ENCODE measurements at places on chromosomes 4 and X. TPM values are rescaled to one million over a fixed set of nuclear protein-coding genes. Genes with fewer than 3 reads are reported as not detected.

The SLC10A6 gene
- total RNA-seq = not detected

GRCh38 chrX:9442056-9442455 is 22.8 kb upstream of the TBL1X start:
- DNase-seq = no peak

DNA sequence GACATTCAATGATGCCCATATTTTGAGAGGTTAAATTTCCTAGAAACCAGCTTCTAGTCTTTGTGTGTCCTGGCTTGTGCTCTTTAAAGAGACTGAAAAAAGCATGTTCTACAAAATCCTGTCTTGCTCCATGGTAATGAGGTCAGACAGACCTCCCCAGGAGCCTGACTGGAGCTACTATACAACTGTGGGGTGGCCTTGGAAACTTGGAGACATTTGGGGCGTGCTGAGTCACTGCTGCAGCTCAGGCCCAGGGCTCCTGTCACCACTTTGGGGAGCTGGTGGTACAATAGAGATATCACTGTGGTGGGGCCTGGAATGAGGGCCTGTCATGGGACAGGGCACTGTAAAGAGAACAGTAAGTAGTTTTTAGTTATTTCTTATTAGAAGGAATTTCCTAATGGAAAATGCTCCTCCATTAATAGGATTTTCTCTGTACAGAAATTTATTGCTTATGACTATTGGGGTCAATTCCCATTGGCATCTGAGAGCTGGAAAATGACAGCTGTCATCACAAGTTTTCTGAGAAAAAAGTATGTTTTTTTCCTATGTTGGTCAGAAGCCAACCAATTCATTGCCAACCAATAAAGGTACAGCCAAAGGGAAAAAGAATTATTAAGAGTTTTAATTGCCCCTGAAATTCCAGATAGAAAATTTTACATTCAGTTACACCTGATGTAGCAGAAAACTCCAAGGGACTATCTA is 207.4 kb upstream of the JADE1 start:
- no peak for DNase-seq

DNA sequence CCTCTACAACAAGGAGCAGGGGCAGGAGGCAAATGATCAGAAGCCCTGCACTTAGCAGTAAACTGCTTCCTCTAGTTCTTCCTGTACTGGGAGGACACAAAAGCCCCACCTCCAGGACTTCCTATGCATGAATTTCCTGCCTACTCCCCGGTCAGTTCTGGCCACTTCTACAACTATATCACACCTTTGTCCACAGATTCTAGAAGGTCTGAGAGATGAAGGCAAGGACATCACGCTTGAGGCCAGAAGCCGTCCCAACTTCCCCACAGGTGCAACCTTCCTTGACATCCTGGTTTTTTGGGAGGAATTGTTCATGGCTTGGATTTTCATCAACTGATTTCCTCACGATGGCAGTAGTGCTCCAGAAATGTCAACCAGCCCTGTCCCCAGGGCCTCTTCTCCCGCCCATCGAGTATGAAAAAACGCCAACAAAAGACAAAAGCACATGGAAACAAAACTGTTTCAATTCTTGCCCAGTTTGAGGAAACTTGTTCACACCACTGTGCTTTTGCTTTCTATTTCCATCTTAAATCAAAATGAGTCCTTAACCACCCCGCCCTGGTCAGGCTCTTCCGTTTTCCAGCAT is 206.5 kb upstream of the STK26 start:
- DNase-seq = peak; percentile 85

The DCAF12L1 gene
- not detected for total RNA-seq

DNA sequence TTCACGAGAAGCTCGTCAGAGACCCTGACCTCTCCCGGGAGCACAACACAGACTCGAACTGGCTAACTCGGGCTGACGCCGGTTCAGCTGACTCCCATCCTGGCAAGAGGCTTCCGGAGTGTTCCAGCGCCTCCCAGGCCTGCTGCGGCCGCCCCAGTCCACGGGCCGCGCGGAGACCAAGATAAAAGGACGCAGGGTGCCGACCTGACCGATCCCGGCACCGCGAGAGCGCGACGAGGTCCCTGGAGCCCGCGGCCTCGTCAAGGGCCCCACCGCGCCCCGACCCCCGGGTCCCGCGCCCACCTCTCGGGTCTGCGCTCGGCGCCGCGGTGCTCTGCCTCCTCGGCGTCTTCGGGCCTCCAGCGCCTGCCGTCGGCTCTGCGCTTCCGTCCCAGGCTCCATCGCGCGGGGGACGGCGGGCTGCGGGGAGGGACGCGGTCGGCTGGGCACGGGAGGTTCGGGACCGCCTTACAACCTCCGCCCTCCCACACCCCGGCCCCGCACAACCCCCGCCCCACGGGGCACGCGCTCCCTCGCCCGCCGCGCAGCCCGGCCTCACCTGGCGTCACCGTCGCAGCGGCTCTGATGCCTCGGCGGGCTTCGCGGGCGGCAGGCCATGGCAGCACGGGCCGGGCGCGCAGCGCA is 426 bp downstream of the SLBP start:
- peak; percentile 27 for DNase-seq

DNA sequence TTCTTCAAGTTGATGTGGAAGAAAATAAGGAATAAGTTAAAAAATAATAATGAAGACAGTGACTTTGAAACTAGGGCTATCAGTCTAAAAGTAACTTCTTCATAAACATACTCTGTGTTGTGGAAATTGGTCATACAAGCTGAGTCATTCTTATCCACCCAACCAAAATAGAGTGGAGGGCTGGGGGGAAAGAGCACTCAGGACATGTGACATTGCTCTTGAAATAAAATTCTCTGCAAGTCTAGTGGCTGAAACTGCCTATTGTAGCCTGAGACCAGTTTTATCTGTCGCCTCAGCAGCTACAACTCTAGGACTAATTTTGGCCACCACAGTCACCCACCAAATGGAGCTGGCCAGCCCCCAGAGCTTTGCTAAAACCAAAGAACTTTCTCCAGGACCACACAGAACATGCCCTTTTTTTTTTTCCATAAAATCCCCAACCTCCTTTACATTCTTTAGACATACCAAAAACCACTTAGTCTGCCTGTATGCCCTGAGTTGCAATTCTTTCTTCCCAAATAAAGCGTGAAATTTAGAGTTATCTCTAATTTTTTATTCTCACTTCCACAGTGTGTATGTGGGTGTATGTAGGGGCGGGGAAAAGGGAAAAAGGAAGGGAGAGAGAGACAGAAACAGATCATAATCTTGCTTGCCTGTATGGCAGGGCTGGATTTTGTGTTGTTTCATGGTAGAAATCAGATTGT is 23.0 kb upstream of the SLC25A4 start:
- no peak for DNase-seq

DNA sequence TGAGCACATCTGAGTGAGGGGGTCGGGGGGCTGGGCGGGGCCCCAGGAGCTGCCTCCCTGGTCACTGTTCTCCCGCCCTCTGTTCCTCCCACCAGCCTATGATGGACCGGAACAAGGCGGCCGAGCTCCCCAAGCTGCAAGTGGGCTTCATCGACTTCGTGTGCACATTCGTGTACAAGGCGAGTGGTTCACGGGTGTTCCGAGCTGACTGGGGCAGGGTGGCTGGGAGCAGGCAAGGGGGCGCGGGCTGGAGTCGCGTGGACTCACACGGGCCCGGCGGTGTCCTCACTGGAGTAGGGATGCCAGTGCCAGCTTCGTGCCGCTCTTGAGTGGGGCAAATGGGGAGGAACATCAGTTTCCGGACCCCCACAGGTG is 7.7 kb downstream of the ATP5ME start:
- DNase-seq = no peak

The WNK3 gene
- 0.13 TPM for total RNA-seq

The PASD1 gene
- total RNA-seq = not detected

The CTAG1A gene
- not detected for total RNA-seq

- DNase-seq = no peak
Measured at GRCh38 chrX:15881381-15881897, 26.8 kb upstream of the AP1S2 start.

DNA sequence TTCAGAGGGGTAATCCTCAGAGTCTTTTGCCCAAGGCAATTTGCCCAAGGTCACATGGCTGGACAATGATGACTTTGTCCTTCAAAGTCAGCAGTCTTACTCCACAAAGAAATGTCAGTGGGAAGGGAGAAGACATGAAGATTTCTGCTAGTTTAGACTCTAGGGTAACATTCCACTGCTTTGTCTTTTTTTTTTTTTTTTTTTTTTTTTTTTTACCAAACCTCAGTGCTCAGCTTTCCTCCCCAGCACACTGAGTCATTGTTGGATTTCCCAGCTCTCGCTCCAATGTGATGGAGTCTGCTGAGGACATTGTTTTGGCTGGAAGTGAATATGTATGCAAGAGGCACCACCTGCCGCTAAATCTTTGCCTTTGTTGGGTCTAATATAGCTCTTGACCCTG is 7.2 kb upstream of the C1QTNF7 start:
- no peak for DNase-seq

The TRIML2 gene
- not detected for total RNA-seq

DNA sequence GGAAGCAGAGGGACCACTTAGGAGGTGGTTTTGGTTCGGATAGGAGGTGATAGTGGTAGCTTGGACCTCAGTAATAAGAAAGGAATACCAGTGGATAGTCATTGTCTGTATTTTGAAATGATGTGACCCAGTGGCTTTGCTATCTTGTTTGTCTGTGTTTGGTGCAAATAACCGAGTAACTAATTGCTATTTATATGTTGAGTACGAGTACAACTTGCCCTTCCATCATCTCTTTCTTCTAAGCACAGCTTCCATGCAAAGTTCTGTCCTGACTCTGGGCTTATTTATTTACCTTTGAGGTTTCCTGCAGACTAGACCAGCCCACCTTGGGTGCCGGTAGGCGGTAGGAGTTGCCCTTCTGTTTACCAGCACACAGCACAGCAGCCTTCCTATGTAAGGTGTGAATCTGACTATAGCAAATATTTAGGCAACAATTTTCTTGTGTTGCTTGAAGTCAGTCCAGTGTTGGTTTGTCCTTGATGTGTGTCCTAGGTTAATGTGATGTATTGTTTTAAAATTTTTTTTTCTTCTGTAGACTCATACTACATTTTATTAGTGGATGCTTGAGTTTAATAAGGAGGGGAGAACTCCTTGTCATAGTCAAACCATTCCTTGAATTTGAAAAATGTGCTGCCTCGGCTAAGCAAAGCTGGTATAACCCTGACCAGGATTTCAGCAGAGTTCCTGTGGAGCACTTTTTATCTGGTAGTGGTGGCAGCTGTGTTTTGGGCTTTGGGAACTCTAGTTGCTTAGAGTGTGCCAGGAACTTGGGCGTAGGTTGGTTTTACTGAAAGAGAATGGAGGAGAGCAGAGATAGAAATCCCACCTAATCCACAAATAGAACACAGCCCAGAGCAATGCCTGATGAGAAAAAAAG is 21.9 kb downstream of the PTTG2 start:
- DNase-seq = no peak

The HPGD gene
- 1.4 TPM for total RNA-seq

DNA sequence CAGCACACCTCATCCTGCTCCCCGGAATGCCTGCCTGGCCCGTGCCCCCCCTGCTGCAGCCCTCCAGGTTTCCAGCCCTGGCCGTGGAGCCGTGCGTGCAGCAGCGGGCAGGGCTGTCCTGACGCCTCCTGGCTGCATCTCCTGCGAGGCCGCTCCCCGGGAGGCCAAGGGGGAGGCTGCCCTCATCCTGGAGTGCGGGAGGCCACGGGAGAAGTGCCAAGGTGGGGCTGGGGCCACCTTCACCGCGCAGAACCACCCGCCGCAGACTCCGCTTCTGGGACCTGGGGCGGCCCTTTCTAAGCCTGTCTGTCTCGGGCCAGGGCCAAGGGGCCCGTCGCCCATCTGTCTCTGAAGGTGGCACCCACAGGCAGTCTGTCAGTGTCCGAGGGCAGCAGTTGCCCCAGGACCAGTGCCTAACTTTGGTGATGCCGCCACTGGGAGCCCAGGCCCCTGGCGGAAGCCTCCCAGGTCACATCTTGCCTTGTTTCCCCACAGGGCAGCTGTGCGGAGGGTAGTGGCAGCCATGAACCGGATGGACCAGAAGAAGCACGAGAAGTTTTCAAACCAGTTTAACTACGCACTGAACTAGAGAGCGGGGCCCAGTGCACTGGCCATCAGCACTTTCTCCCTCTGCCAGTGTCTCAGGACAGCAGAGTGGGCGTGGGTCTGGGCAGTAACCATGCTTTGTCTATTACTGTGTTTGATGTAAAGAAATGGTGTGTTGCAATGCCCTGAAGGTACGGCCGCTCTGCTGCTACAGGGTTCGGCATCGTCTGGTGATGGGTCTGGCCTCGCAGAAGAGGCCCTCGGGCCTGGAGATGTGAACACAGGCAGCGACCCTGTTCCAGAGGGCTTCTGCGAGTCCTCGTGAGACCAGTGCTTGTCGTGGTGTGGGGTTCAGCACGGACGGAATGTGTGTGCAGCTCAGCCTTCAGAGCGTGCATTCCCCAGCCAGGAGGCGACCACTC is 20.6 kb downstream of the NKX1-1 start:
- no peak for DNase-seq

DNA sequence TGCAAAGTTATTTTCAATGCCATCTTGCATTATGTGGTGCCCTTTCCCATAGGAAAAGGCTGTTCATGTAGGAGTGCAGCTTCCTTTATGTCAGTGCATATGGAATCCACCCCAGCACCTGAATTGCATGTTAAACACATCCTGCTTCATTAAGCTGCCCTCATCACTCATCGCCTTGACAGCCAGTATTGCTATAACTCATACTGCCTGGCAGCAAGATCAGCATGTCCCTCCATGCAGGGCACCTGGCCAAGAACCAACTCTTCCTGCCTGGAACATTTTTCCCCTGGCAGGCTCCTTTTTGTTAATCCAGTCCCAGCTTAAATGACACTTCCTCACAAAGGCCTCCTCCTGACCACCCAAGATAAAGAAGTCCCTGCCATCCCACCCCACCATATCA is 23.5 kb upstream of the CA5B start:
- no peak for DNase-seq

DNA sequence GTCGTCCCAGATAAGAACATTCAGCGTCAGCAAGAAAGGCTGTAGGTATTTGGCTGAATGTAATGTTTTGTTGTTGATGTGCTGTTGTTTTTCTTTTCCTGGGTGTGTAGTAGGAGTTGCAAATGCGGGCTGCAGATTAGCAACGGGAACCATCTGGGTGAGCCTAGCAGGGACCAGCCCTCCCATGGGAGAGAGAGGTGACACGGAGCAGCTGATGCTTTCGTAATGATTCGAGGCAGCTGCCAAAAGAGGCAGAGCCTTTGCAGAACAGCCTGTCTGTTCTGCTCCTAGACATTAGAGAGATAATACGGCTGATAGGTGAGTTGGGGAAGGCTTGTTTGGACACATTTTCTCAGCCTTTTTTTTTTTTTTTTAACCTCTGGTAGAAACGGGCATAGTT is 25.3 kb downstream of the ARSF start:
- no peak for DNase-seq

The RHOXF1 gene
- not detected for total RNA-seq

DNA sequence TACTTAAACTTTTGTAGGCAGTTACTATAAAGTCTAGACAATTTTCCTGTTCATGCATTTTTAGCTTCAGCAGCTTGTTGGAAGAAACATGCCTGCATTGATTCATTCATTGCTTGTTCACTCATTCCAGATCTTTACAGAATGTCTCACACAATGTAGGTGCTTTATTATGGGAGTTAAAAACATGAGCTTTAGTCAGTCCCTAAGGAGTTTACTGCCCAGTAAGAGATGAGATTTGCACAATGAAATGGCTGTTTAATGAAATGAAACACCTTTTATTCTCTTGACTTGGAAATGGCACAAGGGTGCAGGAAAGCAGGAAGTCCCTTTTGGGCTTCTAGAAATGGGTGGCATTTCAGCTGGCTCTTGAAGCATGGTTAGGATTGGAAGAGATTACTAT is 2.9 kb downstream of the NOCT start:
- no peak for DNase-seq

- no peak for DNase-seq
Measured at GRCh38 chrX:105331244-105331643, 110.8 kb upstream of the TEX13A start.

The RNF113A gene
- 22.9 TPM for total RNA-seq

The TMPRSS11F gene
- total RNA-seq = not detected

All from CD8-positive, alpha-beta memory T cell (primary cell).